ENCODE measurements at places on chromosomes 12 and 14.
A peak's percentile ranks its signal among the peaks of the same experiment; 100 is the strongest.

- DNase-seq = no peak
Measured at GRCh38 chr12:76176940-76177339, 92.5 kb upstream of the NAP1L1 start.

- DNase-seq = no peak
Measured at GRCh38 chr12:102026728-102027127, 35.1 kb downstream of the WASHC3 start.

- no peak for DNase-seq
Measured at GRCh38 chr12:41908206-41908605, 236.5 kb downstream of the GXYLT1 start.

- no peak for DNase-seq
Measured at GRCh38 chr12:107523775-107524535, 161.6 kb upstream of the PWP1 start.

- DNase-seq = no peak
Measured at GRCh38 chr12:45886685-45887084, 103.7 kb downstream of the SCAF11 start.

DNA sequence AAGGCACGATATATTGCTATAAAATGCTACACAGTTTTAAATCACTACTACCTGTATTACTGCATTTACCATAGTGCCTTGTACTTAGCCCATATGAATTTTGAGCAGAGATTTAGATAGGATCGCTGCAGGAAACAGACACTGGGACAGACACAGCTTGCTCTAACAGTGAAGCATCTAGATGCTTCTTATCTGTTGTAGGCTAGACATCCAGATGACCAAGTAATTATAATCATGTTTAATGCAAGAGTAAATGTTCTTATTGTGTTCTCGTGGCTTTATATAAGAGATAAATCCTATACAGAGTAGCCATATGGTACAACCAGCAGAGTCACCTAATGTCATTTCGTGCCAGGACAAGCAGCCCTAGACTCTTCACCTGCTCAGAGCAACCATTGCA is 92.8 kb downstream of the ASCL1 start:
- DNase-seq = no peak

DNA sequence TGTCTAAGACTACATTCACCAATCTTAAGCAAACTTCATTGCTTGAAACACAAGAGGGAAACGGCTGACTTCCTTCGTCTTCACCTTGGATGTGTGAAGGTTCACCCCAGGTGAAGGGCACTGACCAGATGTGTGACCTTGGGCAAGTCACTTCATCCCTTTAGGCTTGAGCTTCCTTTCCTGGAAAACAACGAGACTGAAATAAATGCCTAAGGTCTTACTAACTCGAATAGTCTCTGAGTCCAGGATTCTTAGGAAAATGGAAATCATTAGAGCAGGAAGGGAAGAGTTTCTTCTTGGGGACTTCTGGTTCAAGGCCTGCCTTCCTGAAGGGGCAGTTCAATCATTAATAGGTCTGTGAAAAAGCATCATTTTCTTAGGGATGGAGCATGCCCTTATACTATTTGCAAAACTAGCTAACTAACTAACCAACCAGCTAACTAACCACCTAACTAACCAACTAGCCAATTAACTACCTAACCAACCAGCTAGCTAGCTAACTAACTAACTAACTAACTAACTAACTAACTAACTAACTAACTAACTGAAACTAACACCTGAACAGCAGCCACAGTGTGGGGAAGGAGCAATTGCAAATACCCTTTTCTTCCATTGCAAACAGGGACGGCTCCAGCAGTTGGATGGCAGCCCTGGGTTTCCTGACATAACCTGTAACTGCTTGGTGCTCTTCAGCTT is 31.5 kb upstream of the EMP1 start:
- DNase-seq = no peak

DNA sequence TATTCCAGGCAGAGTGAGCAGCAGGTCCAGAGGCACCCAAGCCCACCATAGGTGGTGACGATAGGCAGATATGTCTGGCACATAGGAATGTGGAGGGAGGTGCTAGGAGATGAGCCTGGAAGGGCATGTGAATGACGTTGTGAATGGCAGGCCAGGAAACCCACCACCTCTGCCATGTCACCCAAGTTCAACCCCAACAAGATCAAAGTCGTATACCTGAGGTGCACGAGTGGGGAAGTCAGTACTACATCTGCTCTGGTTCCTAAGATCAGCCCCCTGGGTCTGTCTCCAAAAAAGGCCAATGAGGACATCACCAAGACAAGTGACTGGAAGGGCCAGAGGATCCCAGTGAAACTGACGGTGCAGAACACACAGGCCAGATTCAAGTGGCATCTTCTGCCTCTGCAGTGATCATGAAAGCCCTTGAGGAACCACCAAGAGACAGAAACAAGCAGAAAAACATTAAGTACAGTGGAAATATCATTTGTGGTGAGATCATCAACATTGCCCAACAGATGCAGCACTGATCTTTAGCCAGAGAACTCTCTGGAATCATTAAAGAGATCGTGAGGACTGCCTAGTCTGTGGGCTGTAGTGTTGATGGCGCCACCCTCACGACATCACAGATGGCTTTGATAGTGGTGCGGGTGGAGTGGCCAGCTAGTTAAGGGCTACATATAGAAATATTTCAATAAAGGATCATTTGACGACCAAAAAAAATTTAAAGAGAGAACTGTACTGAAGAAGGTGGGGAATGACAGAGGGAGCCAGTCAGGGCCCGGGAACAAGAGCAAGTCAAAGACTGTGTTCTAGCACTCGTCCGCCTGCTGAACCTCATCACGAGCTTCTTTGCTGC is 99.7 kb downstream of the ZFP36L1 start:
- DNase-seq = no peak

DNA sequence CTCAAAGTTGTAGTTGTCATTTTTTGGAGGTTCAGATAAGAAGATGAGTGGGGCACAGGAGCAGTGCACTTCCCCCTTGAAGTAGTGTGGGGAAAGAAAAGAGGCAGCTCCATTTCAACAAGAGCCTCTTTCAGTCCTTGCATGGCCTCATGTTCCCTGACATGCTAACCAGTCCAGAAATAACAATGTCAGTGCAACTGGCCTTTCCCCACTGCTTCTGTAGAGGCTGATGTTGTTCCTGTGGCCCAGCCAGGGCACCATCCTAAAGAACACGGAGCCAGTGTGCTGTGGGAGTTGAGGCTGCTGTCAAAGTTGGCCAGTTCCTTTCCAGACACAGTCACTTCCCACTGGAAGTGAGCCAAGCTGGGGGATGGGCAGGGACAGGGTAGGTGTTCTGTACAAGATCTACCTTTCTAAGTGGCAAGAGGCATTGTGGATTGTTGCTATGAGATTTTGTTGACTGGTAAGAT is 77.7 kb upstream of the SLC38A2 start:
- peak; percentile 67 for DNase-seq

- no peak for DNase-seq
Measured at GRCh38 chr14:87643005-87643404, 350.0 kb downstream of the GALC start.

DNA sequence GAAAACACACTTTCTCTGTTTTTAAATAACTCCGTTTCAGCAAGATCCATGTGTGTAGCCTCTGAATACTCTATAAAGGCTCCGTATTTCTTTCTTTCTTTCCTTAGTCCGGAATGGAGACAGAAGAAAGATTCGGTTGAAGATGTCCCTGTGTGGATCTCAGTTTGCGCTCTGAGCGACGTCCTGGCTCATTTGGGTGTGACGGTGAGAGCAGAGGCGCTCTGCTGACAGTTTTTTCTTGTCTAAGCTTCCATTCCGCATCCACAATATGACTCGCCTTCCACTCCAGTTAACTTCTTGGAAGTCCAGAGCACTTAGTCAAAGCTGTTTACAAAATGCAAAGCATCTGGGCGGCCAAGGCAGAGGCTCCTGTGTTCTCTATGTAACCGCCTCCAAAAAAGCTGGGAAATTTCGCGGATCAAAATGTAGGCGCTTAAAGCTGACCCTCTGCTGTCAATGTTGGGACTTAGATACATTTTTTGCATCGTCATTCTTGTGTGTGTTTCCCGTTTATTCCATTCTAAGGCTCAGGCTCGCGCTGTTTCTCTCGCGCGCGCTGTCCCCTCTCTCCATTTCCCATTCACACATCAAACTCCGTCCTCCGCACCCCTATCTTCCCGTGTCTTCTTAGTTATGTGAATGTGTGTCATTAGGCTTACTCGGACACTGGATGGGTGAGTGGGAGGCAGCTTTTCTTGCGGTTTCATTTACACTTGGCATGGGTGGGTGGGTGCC is 880 bp upstream of the FLRT2 start:
- peak; percentile 22 for DNase-seq

GRCh38 chr12:77133566-77133965 is 68.2 kb upstream of the E2F7 start:
- peak; percentile 62 for DNase-seq

GRCh38 chr12:103698752-103699560 is 111.9 kb downstream of the STAB2 start:
- no peak for DNase-seq

GRCh38 chr12:71848212-71848611 is 8.7 kb downstream of the TBC1D15 start:
- no peak for DNase-seq

DNA sequence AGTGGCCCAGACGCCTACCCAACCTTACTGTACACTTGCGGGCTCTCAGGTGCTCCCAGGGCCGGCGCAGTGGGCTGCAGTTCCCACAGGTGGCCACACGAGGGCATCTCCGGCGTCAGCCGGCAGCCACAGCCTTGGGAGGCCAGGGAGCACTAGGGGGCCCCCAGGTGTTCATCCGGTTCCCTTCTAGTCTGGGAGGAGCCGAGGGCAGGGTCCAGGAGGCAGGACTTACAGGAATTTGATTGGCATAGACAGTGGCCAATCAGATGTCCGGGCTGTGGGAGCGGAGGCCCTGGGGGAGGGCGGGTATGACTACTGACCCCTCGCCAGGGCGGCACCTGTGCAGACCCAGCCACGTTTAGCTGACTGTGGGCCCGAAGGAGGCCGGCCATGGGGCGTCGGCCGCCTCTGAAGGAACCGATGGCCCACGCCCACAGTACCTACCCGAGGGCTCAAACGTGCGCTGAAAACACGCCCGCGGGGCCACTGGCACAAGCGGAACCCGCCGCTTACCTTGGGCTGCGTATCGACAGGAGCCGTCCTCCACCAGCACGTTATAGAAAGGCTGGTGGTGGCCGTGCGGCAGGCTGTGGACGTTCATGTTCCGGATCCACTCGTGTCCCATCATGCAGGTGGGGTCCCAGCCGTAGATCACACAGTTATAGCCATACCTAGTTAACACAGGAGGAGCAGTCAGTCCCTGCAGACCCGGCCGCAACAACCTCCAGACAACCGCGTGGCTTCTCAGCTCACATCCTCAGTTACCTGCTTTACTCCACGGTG is 34.8 kb downstream of the FBXO21 start:
- peak; percentile 57 for DNase-seq

- no peak for DNase-seq
Measured at GRCh38 chr14:76331328-76332011, 44.5 kb upstream of the ESRRB start.

- no peak for DNase-seq
Measured at GRCh38 chr12:765840-766239, 13.5 kb downstream of the WNK1 start.

DNA sequence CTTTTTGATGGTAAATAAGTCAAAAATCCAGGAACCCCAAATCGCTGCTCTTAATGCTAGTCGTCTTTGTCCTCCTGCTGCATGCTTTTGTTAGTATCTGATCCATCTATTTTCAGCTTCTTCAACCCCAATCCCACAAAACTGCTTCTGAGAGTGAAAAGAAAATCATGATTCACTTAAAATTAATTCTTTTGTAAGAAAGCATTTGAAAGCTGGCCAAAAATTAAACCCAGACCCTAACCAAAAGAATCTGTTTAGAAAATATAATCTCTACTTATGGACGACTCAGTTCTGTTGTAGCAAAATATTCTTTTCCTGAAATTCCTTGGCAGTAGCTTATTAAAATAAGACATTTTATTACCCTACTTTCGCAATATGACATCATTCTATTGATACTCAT is 443.6 kb upstream of the SYT1 start:
- DNase-seq = no peak

GRCh38 chr12:63362166-63362565 is 211.2 kb upstream of the AVPR1A start:
- no peak for DNase-seq

GRCh38 chr12:79317179-79317847 is 373.5 kb downstream of the PAWR start:
- no peak for DNase-seq

DNA sequence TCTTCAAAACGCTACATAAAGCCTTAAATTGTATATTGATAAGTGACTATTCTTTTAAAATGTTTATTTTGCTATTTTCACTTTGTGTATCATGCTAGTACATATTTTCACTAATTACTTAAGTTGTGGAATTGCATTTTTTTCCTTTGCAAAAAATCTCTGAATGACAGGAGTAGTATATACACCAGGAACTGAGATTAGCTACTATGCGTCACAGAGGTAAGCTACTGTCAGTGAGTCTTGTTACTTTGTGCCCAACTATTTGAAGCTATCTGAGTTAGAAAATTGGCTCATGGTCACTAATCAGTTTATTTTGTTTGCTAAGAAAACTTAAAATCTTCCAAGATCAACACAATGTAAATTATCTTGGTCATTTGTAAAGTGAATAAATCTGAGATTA is 887.4 kb downstream of the TMTC2 start:
- no peak for DNase-seq

GRCh38 chr12:29149691-29150281 is 708 bp downstream of the FAR2 start:
- no peak for DNase-seq

GRCh38 chr14:24508155-24508840 is at the start of gene CMA1:
Gene CMA1 (minus strand): TSS chr14:24508265. CDS start chr14:24508235, 30 bp downstream.
- DNase-seq = no peak

- DNase-seq = no peak
Measured at GRCh38 chr12:111130336-111130735, 210.0 kb upstream of the MYL2 start.

DNA sequence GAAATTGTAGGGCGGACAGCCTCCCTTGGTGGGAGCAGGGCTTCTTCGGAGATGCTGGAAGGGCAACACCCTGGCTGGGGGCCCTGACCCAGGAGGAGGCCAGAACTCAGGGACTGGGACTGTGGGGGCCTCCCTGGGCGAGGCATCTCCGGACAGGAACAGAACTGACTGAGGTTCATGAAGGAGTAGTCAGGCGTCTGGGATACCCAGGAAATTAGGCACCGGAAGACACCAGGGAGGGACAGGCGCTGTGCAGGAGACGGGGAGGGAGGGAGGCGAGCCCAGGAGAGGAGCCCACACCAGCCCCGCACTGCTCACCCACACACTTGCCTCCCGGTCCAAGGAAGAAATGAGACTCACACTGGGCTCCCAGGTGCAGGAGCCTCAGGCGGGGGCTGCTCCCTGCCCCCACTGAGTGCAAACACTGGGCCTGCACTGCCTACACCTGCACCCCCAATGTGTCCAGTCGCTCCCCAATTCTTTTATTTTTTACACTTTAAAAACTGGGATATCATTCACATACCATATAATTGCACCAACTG is 262.6 kb upstream of the SFSWAP start:
- no peak for DNase-seq

DNA sequence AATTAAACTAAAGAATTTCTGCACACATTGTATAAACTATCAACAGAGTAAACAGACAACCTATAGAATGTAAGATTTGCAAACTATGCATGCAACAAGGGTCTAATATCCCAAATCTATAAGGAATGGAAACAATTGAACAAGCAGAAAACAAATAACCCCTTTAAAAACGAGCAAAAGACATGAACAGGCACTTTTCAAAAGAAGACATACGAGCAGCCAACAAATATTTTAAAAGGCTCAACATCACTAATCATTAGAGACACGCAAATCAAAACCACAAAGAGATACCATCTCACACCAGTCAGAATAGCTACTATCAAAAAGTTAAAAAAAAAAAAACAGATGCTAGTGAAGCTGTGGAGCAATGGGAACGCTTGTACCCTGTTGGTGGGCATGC is 4.7 kb downstream of the TAS2R13 start:
- DNase-seq = no peak

- DNase-seq = no peak
Measured at GRCh38 chr12:9337656-9338055, 129.5 kb upstream of the PZP start.

Data from mucosa of gallbladder (tissue), 1 donor.